ENCODE measurements at places on chromosomes 2 and 18.

- DNase-seq: no peak
Measured at GRCh38 chr2:10368491-10369231, 66.0 kb downstream of the HPCAL1 start.

- no peak for DNase-seq
Measured at GRCh38 chr2:144460727-144461307, 59.1 kb downstream of the ZEB2 start.

- DNase-seq: no peak
Measured at GRCh38 chr18:31417850-31418249, 29.7 kb upstream of the DSG3 start.

DNA sequence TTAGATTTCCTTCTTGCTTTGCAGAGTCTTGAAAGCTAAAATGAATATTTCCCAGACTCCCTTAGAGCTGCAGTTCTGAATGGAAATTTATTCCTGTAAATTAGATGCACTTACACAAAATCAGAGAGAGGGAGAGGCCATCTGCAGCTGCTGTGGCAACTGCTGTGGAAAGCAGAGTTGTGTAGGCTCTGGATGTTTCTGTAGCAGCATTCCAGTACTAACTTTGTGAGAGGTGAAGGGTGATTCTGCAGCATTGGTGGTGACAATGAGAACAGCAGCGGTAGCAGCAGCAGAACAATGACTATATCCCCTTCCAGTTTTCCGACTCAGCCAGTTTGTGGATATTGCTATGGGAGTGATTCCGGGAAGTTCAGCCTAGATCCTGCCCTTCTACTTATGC lies 433.0 kb upstream of the REG3G start:
- no peak for DNase-seq

GRCh38 chr2:60095903-60096302 lies 457.6 kb downstream of the BCL11A start:
- no peak for DNase-seq

GRCh38 chr18:68397241-68398035 lies 317.5 kb downstream of the TMX3 start:
- no peak for DNase-seq

- DNase-seq: no peak
Measured at GRCh38 chr2:112996635-112997034, 8.6 kb upstream of the IL36A start.

DNA sequence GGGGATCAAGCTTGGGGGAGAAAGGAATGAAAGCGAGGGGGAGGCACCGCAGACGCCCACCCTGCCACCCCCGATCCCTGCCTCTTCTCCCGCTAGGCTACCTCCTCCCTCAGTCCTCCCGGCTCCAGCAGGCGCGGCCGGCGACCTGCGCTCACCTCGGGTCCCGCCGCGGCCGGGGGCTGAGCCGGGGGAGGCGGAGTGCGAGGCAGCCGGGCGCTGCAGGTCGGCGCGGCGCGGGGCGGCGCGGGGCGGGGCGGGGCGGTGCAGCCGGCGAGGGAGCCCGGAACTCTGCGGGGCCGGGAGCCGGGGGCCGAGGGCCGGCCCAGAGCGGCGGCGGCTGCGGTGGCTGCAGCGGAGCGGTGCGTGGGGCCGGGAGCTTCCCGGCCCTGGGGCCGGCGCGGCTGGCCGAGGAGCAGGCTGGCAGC lies 477 bp downstream of the ACVR1 start:
- DNase-seq: no peak

GRCh38 chr18:24586662-24587360 lies 126.4 kb downstream of the HRH4 start:
- DNase-seq: no peak

DNA sequence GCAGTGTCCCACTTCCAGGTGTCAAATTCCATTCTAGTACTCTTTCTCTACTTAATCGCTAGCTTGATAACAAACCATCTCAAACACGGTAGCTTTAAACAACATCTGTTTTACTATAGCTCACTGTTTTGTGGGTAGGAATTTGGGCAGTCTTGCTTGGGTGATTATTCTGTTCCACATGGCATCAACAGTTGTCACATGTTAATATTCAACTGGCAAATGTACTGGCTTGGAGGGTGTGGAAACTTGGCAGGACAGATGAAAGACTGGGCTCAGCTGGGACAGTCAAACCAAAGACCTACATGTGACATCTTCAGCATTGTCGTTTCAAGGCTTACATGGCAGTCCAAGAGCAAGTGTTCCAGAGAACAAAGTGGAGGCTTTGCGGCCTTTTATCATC lies 241.8 kb downstream of the PTH2R start:
- no peak for DNase-seq

- no peak for DNase-seq
Measured at GRCh38 chr2:27408601-27409320, 630 bp downstream of the PPM1G start.

GRCh38 chr2:64640153-64641044 lies 13.3 kb downstream of the SERTAD2 start:
- DNase-seq: no peak

DNA sequence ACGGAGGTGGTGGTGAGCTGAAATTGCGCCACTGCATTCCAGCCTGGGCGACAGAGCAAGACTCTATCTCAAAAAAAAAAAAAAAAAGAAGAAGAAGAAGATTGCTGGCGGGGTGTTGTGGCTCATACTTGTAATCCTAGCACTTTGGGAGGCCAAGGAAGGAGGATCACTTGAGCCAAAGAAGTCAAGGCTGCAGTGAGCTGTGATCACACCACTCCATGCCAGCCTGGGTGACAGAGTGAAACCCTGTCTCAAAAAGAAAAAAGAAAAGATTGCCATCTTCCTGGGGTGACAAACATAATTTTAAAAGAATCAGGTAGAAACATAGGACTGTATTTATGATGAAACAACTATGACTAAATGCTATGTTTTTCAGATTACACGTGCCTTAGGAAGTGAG lies 55.1 kb upstream of the EML4 start:
- no peak for DNase-seq

- peak; percentile 26 for DNase-seq
Measured at GRCh38 chr2:15588329-15588919, 3.2 kb upstream of the DDX1 start.

GRCh38 chr2:112601754-112602153 lies 17.3 kb downstream of the CHCHD5 start:
- no peak for DNase-seq

GRCh38 chr18:1846640-1847039 lies 724.7 kb downstream of the METTL4 start:
- no peak for DNase-seq

DNA sequence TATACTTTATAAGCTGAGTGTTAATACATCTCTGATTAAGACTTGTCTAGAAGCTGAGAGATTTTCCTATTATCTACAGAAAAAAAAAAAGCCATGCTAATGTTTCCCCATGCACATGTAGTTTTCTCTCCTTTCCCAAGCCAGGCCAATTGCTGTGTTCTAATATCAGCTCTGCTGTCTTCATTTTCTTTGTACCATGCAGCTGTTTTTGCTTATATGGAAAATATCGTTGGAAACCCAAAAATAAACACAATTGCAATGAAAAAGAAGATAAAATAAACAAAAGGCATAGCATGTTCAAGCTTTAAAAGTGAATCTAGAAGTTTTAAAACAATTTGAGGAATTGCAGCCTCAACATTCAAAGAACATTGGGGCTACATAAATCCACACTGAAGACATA lies 817.4 kb upstream of the ACVR2A start:
- DNase-seq: no peak

- no peak for DNase-seq
Measured at GRCh38 chr2:113077921-113078320, 10.2 kb downstream of the IL1F10 start.

- DNase-seq: peak; percentile 77
Measured at GRCh38 chr18:48827291-48828193, 123.2 kb downstream of the SMAD7 start.

- no peak for DNase-seq
Measured at GRCh38 chr2:8219096-8219495, 462.8 kb upstream of the ID2 start.

- no peak for DNase-seq
Measured at GRCh38 chr18:12989397-12990122, 1.6 kb upstream of the CEP192 start.

GRCh38 chr18:63263444-63263843 lies 56.1 kb downstream of the BCL2 start:
- no peak for DNase-seq

- DNase-seq: no peak
Measured at GRCh38 chr2:70960833-70961647, 17.4 kb upstream of the ANKRD53 start.

DNA sequence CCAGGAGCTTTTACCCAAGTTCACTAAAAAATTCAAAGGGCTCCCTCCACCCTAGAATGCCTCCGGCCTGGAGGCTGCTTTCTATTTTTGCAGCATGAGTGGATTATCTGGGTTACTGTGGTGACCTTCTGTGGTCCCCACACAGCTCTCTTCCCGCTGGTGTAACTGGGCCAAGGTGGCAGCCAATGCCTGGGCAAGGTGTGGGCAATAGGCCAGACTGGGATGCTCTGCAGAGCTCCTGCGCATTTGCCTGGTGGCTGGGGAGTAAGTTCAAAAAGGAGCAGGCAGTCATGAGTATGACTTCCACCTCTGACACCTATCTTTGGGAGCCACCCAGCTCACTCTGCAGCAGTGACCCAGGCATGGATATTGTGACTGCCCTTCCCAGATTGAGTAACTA lies 130.5 kb upstream of the SPRED2 start:
- DNase-seq: no peak

DNA sequence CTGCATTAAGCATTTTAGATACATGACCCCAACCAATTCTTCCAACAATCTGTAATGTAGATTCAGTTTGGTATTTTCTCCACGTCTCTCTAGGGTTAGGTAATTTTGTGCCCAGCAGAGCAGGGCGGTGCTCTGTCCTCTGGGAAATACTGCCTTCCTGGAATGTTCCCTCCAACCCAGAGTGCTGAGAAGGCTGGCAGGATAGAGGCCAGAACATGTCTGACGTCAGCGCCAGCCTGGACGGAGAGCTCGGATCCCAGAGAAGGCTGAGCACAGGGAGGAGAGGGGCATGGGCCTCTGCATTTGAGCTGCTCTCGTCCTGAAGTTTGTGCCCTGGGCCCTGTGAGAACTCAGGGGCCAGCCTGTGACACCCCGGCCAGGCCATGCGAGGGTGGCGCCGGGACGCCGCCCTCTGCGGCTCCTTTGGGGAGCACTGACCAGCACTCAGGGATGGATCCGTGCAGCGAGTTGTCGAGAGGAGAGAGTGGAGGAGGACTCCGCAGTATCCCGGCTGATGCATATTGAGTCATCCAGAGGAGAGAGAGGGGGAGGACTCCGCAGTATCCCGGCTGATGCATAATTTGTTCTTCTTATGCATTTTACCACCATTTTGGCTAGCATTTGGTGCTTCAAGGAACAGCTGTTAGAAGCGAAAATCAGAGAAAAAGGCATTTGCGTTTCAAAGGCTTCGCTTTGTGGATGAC lies 80.0 kb upstream of the PXDN start:
- DNase-seq: no peak

DNA sequence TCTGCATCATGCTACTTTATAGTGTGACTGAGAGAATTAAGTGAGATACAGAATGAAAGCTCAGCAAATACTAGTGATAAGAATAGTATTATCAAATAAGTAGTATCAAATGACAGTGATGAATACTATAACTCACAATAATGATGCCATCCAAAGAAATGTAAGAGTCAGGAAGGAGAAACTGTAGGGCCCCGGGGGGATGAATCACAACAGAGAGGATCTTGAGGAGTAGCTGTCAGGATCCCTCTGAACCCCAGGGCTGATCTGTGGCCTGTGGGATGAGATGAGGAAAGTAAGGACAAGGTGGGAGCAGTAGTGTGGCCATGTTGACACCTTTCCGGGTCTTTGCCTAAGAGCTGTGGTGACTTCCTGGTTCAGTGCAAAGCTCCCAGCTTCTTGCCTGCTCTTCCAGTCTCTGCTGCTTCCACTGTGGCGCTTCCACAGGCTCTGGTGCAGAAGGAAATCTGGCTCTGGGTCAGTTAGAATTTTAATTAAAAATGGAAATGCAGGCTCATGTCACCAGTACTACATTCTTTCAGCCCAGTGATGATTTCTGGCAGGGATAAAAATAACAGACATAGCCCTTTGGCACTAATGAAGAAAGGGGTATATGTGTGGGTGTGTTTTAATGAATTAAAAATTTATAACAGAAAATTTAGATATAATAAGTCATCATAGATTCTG lies 166.9 kb downstream of the MYO3B start:
- no peak for DNase-seq

DNA sequence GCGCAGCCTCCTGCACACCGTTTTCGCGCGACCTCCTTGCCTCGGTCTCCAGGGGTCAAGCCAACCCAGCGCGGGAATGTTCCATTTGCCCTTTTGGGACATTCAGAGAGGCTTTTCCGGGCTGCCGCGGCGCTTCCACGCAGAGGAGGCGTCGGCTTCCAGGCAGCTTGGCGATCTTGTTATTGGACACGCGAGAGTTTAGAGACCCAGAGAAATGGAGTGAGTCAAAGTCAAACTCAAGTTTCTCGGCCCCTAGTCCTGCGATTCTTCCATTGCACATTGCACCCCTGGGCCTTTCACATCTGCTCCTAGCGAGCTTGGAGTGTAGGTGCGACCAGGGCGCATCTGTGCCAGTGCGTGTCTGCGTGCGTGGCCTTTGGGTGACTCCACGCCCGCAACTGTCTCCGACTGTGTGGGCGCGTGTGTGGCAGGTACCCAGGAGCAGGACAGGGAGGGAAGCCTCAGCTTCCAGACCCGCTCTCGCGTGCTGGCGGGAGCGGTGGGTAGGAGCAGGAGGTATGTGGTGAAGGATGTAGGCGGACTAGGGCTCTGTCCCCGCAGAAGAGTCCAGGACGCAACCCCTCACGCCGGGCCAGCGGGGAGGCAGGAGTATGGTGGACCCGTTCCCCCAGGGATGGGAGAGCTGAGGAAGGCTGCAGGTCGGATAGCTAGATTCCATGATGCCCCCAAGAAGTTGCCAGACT lies 13.5 kb downstream of the SIX3 start:
- DNase-seq: no peak

- DNase-seq: no peak
Measured at GRCh38 chr2:216949700-216950413, 90.0 kb upstream of the TNP1 start.

GRCh38 chr2:43340945-43341356 lies 114.5 kb upstream of the ZFP36L2 start:
- no peak for DNase-seq

- DNase-seq: no peak
Measured at GRCh38 chr2:203780231-203780630, 73.8 kb downstream of the CD28 start.

GRCh38 chr2:19357402-19358241 lies 801 bp downstream of the OSR1 start:
- DNase-seq: no peak

DNA sequence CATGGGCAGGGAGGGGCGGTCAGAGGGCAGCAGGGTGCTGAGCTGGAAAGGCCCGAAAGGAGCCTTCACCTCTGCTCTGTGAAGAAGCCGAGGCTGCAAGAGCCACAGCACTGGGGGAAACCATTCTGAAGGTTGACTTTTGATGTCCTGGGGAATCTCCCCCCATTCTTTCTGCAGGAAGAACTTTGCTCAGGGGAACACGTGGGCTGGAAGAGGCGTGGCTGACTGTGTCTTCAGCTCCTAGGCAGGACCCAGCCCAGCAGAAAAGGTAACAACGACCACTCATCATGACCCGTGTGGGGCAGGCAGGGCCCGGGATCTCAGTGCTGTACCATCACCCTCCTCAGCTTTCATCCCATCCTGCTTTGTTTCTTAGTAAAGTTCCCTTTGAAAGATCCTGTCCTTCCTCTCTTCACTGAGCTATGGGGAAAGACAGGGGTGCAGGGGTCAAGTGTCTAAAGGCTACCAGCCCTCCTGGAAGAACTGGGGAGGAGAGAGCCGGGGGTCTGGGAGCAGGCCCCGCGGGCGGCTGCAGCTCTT lies 312.7 kb downstream of the CELF4 start:
- no peak for DNase-seq
